ELF-1 (cell line): ENCODE measurements at places on chromosomes 12 and 14.

- DNase-seq = no peak
Observed at GRCh38 chr14:62947301-62947700, 98.0 kb downstream of the KCNH5 start.

DNA sequence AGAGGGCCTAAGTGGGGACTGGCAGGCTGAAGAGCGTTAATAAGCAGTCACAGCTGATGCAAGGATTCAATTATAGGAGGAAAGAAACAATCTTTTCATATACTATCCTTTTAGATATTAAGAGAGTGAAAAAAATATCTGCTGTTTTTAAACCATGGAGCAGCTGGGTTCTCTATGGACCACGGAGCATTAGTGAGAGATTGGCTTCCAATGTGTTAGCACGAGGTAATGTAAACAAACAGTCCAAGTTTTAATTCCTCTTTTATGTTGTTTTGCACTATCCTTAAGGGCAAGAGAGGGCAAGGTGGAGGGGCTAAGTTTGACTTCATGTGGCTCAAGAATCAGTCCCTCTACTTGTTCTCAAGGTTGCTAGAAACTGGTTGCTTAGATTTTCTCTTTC, 30.9 kb downstream of the CDKN1B start:
- no peak for DNase-seq

- DNase-seq = no peak
Observed at GRCh38 chr14:53927171-53927570, 29.5 kb downstream of the BMP4 start.

DNA sequence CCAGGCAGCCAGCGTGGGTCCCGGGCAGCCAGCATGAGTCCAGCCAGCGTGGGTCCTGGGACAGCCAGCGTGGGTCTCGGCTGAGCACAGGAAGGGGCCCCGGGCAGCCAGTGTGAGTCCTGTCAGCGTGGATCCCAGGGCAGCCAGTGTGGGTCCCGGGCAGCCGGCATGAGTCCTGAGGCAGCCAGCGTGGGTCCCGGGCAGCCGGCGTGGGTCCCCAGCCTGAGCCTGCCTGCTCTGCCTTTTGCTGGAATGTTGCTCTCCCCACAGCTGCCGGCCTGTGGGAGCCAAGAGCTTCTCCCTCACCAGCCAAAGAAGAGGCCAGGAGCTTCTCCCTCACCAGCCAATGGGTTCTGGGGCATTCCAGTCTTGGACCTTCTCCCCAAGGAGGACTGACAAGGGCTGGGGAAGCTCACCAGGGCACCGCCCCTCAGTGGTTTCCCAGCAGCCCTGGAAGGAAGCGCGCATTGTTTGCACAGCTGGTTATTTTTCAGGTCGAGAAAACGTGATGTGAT, 15.0 kb upstream of the RFLNA start:
- no peak for DNase-seq

DNA sequence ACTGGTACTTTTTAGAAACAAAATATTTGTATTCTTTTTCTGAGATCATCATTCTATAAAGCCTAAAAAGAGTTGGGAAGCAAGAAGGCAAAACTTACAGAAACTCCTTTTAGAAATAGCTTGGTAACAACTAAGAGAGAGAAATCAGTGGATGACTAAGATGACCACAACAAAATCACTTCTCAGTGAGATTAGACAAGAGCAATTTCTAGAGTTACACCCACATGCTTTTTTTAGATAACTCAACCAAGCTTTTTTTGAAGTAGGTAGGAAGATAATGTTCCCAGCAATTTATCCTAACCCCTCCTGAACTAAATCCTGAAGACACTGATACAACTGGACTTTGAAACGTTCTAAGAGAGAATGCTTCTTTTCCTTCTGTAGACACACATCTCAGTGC, 576.4 kb downstream of the SLC6A15 start:
- no peak for DNase-seq

DNA sequence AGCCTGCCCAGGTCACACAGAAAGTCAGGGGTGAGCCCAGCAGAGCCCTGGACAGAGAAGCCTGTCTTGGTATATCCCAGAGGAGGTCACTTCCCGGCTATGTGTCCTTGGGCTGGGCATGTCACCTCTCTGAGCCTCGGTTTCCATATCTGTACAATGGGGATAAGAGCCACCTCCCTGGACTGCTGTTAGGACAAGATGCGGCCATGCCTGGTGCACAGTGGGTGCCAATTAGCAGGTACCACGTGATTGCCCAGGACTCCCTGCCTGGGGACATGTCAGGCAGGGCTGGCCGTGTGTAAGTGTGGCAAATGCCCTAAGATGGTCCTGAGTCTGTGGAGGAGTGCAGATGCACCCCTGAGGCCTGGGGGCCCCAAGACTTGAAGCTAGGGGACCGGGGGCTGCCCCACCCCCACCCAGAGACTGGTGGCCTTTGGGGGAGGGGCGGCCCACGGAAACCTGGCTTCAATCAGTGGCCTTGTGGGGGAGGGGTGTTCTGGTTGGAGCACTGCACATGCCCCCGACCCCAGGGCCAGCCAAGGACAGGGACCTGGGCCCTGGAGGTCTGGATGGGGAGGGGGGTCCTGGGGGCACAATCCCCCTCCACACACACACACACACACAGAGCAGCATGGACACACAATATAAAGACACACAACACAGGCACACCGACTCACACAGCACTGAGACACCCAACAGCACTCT, 878 bp downstream of the TMEM119 start:
- DNase-seq = peak; percentile 59

DNA sequence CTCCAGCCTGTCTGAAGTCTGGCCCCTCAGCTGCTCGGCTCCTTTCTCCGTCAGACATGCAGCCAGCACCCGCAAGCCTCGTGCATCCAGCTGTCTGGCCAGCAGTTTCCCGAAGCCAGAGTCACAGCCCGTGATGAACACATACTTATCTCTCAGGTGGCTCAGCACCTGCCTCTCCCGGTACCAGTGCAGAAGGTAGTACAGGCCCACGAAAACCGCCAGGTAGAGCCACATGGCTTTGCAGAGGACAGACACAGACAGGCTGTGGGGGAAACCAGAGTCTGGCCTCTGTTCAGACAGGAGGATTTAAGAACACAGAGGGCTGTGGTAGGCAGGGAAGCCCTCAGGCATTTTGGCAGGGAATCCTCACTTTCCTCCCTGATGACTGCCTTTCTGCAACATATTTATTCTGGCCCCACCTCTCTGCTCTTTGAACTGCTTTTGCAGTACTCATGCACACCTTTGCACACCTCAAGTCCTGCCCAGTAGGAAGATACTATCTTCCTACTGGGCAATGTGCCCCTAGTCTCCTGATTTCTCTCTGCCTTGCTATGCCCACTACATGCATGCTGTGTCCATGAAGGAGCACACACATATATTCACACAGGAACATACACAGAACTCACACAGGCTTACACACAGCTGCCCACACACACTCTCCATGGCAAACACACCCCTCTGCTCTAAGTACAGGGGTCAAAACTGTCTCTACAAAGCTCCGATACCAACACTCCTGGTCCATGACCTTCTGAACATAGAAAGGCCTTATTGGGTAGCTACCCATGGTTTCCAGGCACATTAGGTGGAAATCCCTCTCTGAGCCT, at the start of gene RDH16:
Gene RDH16, minus strand, starts transcription at position 380 of the 824 bp plus-strand sequence. Its CDS starts 146 bp downstream, at position 234.
- peak; percentile 8 for DNase-seq
